ENCODE measurements at places on chromosomes 11 and 22.

- no peak for DNase-seq
Measured at GRCh38 chr11:24286238-24286637, 210.6 kb upstream of the LUZP2 start.

DNA sequence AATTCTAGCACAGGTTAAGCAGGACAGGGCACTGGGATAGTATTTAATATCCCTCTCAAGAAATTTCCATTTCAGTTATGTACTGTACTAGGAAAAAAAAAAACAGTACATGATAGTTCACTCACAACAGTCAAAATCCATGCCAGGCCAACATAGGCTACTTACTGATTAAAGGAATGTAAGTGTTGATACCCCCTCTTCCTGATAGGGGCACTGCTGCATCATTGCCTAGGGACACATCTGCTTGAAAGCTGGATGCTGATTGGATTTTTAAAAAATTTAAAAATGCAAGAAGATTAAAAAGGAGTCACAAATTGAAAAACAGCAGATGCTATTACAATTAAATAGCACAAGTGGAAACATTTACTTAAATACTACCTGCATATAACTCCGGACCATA is 43.4 kb downstream of the APOL5 start:
- DNase-seq: peak; percentile 19

DNA sequence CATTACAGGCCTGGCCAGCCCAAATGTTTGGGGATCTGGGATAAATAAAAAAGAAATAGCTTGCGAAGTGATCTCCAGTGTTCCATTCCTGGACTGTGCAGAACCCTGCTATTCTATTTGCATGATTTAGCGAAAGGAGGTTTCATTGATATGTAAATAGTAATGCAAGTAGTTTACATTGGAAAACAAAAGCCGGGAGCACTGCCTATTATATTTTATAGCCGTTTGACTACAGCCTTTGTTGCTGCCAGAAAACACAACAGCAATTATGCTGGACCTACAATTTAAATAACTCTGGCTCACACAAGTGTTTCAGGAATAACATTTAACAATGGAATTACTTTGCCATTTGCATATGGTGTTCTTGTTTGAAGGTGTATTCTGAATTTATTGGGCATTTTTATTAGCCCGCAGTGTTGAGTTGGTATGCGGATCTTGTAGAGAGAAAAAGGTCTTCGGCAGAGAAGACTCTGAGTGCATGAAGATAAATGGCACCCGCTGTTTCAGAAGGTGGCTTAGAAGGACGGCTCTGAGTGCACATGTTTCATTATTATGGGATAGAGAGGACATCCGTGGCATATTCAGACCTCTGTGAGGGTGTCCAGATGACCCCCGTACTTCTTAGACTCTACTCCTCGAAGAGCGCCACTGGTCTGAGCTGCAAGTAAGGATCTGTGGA is 315.0 kb downstream of the BRD1 start:
- DNase-seq: no peak

- no peak for DNase-seq
Measured at GRCh38 chr22:39478441-39478850, 21.6 kb downstream of the MGAT3 start.

- no peak for DNase-seq
Measured at GRCh38 chr11:32843544-32843943, 13.8 kb downstream of the PRRG4 start.

DNA sequence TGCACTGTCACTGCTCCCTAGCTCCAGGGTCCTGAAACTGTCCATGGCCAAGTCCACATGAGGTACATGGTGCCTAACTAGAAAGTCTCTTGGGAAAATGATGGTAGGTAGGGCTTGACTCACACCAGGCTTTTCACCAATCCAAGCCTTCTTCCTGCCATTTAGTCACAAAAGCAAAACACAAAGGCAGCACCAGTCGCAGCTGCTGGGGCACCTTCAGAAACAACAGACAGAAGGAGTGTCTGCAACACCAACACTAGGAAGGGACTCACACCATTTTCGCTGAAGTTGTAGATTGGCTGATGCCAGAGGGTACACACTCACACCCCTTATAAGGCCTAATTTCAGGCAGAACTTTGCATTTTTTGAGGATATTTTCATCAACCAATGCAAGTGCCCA is 55.7 kb downstream of the SYTL2 start:
- DNase-seq: no peak

GRCh38 chr11:40186437-40187263 is 1272.8 kb downstream of the LRRC4C start:
- DNase-seq: no peak

DNA sequence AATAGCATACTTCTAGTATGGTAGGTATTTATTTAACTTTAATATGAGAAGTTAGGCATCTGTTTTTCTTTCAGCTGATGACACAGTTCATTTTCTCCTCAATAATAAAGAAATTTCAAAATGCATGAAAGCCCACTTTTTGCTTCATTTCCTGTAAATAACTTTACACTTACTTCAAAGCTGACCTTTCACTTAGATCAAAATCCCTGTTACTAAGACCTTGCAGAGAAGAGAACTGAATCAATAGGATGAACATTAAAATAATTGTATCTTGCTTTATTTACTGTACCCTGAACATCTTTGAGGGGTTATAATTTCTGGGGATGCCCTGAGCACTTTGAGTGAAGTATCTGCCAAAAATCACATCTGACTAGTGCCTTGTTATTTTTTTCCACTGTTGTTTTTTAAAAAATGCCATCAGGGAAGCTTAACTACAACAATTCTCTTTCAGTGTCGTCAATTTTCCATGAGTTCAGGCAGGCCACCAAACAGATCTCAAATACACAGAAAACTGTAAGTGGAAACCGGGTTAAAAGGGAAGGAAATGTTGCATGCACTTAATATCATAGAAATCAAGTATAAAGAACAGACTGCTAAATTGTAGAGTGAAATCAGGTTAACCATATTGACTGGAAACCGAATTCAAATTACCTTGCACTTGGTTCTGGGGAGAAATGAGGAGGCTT is 206.2 kb downstream of the MAML2 start:
- peak; percentile 29 for DNase-seq

DNA sequence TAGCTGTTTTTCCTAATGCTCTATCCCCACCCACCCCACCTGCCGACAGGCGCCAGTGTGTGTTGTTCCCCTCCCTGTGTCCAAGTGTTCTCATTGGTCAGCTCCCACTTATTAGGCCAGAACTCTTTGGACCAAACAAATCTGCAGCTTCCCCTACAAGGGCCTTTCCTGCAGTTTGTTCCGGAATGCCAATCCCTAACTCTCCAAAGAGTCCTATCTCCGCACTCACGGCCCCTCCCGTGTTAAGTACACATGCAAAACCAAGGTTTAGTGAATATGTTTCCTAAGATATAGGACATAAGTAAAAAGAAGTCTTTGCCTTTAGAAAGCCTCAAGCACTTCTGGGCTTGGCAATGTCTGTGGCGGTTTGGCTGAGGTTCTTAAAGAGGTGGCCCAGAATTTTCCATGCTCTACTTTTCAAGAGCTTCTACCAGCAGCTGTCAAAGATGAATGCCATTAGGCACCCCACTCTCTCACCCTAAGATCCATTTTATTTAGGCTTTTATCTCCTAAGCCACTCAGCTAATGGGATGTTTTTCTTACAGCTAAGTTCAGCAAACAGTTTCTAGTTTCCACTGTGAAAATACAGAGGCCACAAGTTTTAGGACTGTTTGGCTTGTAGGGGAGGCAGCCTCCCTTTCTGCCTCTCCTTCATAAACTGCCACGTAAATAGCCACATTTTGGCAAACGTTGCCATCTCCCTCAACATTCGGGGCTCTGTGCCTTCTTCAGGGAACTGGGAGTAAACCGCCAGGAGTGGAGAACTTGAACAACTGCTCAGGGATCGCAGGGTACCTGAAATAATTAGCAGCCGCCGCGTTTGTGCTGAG is 1.6 kb downstream of the CD59 start:
- DNase-seq: peak; percentile 53

DNA sequence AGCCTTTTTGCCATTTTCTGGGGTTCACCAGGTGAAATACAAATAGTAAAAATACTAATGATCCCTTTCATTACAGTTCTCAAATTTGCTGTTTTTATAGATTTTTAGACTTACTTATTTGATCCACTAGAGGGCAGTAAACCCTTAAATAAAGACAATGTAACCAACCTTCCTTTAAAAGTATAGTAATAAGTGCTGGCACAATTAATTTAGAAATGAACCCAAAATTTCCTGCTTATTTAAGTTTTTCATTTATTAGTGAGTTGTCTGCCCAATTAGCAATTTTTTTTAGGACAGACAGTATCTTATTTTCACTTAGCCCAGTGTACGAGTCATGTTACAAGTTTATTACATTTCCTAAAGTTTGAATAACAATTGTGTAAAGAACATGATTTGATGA is 4.7 kb downstream of the DDIAS start:
- DNase-seq: peak; percentile 21

DNA sequence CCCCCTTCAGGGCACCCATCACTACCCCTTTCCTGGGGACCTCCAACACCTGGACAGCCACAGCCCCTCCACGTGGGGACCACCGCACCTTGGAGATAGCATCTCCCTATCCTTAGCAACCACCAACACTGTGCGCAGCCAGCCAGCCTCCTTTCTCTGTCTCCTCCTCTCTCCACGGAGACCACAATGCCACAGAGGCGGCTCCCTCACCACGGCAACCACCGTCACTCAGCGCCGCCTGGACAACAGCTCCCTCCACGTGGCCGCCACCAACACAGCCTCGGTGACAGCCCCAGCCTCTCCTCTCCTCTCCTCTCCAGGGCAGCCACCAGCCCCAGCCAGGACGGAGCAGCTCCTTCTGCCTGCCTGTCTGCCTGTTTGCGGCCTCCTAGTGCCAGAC is 10.5 kb downstream of the ELFN2 start:
- DNase-seq: no peak

DNA sequence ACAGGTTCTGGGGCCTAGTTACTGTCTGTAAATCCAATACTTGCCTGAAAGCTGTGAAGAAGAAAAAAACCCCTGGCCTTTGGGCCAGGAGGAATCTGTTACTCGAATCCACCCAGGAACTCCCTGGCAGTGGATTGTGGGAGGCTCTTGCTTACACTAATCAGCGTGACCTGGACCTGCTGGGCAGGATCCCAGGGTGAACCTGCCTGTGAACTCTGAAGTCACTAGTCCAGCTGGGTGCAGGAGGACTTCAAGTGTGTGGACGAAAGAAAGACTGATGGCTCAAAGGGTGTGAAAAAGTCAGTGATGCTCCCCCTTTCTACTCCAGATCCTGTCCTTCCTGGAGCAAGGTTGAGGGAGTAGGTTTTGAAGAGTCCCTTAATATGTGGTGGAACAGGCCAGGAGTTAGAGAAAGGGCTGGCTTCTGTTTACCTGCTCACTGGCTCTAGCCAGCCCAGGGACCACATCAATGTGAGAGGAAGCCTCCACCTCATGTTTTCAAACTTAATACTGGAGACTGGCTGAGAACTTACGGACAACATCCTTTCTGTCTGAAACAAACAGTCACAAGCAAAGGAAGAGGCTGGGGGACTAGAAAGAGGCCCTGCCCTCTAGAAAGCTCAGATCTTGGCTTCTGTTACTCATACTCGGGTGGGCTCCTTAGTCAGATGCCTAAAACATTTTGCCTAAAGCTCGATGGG is 13.5 kb downstream of the PIK3IP1 start:
- DNase-seq: no peak

DNA sequence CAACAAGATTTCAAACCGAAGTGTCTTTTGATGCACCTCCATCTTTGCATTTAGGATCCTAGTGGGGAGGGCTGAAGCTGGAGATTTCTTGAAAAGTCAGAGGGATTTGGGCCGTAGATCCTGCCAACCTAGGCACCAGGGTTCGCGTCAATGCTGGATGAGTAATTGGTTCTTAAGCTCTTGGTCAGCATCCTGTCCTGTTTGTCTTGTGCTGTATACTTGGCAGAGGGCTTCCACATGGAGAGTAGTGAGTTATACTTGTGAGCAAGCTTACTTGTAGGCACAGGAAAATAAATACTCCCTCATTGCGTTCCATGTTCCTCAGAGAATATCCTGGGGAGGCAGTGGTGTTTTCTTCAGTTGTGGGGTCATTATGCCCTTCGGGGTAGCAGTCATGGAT is 12.6 kb downstream of the INSC start:
- peak; percentile 79 for DNase-seq

- no peak for DNase-seq
Measured at GRCh38 chr11:105334025-105334714, 194.6 kb upstream of the CARD18 start.

GRCh38 chr11:34830035-34830434 is 86.1 kb downstream of the APIP start:
- no peak for DNase-seq

GRCh38 chr11:67484847-67485311 is 2.1 kb downstream of the AIP start:
- no peak for DNase-seq

DNA sequence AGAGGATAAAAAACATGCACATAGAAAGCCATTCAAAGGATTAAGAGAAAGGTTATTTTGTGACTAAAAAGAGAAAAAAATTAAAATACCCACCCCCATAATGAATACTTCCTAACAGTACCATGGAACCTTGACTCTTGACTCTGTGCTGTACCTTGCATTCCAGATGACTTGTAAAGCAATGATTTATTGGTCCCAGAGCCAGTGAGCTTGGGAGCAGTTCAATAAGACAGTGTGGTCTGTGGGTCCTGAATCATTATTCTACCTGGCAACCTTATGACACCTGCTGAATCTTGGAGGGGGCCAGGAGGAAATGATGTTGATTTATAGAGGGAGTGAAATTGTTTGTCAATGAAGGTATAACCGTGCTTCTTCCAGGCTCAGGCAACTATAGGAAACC is 34.2 kb upstream of the PAX6 start:
- DNase-seq: no peak

- no peak for DNase-seq
Measured at GRCh38 chr11:57490456-57491248, 24.9 kb downstream of the SLC43A1 start.

DNA sequence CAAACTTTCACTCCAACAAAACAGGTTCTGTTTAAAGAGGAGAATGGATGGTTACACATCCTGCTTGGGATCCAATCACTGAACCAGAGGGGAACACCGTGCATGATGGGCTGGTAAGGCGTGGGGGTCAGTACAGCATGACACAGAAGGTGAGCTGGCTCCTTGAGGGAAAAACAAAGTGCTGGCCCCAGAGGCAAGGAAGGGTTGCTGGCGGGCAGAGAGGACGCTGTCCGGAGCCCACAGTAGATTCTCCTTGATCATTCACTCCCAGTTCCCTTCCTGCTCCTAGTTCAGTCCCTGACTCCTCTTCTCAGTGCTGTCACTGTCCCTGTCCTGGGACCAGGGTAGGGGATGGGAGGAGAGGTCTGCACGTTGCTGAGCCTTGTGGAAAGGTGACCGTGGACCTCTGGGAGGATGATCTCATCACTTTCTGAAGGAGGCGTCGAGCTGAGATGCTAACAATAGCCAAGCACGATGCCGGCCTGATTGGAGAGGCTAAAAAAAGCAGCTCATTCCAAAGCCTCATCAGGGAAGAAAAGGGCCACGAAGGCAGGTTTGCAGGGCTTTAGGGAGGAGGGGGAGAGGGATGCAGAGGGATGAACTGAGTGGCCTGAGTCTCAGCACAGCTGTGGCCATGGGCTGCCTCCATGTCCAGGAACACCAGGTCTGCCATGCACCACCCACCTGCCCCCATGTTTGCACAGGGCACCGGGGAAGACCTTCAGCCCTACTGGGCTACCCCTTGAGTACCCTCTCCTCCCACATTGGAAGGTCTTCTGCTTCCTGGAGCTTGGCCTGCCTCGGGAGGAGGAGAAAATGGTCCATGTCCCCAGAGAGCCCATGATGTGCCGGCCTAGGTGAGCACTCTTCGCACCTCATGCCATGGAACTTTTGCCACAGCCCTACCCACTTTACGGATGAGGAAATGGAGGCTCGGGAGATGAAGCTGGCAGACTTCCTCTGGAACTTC is 72.7 kb upstream of the RTL6 start:
- no peak for DNase-seq

- no peak for DNase-seq
Measured at GRCh38 chr22:24965822-24966626, 13.5 kb downstream of the KIAA1671 start.

Measured in fibroblast of gingiva (primary cell).